Panc1 (cell line): ENCODE measurements at places on chromosomes 16 and 17. TPM values are rescaled to one million over a fixed set of nuclear protein-coding genes. Genes with fewer than 3 reads are reported as not detected.

Gene LCAT
- total RNA-seq: 14.0 TPM

Gene SBK1
- 2.4 TPM for total RNA-seq

Gene PIRT
- total RNA-seq: not detected

Gene DHRS7C
- total RNA-seq: not detected

Gene MAPK8IP3
- total RNA-seq: 108 TPM

Gene KRT36
- total RNA-seq: not detected

Gene KRTAP4-6
- total RNA-seq: not detected

Gene PTGES3L
- 0.74 TPM for total RNA-seq

Gene ABCC3
- total RNA-seq: 128 TPM

Gene WNK4
- 3.5 TPM for total RNA-seq

Gene SMG6
- 17.8 TPM for total RNA-seq

Gene GNPTG
- total RNA-seq: 62.5 TPM

Gene CACNG1
- 0.13 TPM for total RNA-seq
